Substantia nigra (tissue), 51 donors: ENCODE measurements at places on chromosomes 5 and 9.

- DNase-seq = no peak
Measured at GRCh38 chr5:14946815-14947620, 75.4 kb upstream of the ANKH start.

GRCh38 chr9:70642341-70642740 is 227.9 kb upstream of the KLF9 start:
- no peak for DNase-seq

DNA sequence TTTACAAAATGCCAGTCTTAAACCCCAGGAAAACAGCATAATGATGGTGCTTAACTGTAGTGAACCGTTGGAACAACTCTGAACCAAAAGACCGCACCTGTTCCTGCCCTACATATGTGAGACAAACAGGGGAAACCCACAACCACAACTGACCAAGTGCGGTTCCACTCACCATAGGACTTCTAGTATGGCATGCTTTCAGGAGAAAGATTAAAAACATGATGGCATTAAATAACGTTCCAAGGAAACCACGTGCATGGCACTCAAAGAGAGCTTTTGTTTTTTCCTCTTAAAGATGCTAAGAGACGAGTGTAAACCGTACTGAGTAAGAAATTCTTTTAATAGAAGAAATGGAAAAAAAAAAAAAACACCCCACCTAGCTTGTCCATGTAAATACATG is 119.8 kb downstream of the SSBP2 start:
- DNase-seq = no peak

GRCh38 chr5:102998224-102998623 is 121.7 kb downstream of the GIN1 start:
- no peak for DNase-seq

DNA sequence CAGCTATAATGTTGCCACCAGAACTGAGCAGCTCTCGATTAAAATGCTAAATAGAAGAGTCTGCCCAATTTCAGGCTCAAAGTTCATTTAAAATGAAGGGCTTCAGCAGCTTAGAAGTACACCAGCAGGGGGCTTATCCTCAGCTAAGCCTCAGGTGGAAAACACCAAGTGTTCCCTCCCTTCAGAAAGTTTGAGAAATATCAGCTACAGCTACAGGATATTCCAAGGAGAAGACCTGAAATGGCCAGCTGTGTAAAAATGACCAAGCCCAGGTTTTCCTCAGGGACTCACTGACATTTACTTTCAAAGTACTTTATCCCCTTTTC is 395.4 kb downstream of the DTWD2 start:
- DNase-seq = no peak

GRCh38 chr5:95403996-95404395 is 12.8 kb downstream of the FAM81B start:
- DNase-seq = no peak

- no peak for DNase-seq
Measured at GRCh38 chr9:136626740-136627642, 35.7 kb upstream of the EGFL7 start.

GRCh38 chr5:151451626-151452520 is 4.5 kb downstream of the SLC36A1 start:
- no peak for DNase-seq

GRCh38 chr5:115855959-115856358 is 14.2 kb downstream of the AP3S1 start:
- no peak for DNase-seq

DNA sequence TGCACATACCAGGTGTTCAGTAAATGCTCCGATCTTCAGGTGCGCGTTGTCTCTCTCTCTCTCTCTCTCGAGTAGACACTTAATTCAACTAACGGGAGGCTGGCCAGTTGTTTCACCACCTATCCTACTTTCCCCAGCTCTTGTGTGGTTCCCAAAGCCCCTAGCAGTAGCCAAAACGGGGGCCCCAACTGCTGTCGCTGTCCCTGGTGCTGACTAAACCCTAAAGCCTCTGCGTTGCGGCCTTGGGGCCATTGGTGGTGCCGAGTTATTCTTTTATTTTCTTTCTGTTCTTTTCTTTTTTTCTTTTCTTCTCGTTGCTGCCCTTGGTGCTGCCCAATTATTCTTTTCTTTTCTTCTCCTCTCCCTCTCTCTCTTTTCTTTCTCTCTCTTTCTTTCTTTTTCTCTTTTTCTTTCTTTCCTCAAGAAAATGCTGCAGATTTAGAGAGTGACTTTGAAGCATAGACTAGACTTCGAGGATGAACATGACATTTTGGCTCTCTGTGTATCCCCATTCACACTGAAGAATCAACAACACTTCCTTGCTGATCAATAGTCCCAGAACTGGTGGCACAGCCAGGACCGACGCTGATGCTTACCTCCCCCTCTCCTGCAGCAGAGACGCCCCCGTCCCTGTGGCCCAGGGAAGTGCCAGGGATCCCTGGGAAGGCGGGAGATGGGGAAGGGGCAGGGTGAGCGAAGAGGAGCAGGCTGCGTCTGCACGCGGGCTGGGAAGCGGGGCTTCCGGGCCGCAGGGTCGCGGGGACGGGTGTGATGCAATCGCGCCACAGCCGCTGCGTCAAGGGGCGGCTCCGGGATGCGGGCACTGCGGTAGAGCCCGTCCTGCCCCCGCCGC is at the start of gene FBLL1:
Gene FBLL1, plus strand, starts transcription at position 785 of the 853 bp plus-strand sequence. CDS start 200 bp downstream, outside the sequence.
- no peak for DNase-seq

DNA sequence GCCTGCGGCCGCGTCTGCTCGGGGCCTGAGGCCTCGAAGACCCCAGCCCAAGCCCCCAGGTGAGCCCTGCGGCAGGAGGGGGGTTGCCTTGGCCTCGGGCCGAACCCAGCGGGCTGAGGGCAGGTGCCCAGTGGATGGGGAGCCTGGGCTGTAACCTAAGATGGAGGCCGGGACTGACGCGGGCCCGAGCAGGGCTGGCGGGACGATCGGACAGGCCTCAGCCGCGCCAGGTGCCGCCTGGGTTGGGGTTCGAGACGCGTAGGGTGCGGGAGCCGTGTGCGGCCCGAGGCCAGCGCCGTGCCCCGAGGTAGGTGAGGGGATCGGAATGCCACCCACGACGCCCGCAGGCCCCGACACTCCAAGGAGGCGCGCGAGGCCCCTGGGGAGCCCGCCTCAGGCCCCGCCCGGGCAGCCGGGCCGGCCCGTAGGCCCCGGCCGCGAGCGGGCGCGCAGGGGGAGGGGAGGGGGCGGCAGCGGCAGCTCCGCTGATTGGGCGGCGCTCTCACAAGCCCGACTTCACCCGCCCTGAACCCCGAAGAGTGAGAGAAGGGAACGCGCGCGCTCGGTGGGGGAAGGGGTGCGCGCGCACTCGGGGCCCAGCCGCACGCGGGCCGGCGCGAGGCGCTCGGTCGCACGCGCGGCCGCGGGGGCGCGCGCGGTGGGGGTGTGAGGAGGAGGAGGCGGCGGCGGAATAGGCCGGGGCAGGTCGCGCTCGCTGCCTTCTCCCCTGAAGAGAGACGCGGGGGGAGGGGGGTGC is at the start of gene NSD1:
Gene NSD1, plus strand, starts transcription at position 678 of the 757 bp plus-strand sequence. CDS start 1,331 bp downstream, outside the sequence.
- peak; percentile 92 for DNase-seq

DNA sequence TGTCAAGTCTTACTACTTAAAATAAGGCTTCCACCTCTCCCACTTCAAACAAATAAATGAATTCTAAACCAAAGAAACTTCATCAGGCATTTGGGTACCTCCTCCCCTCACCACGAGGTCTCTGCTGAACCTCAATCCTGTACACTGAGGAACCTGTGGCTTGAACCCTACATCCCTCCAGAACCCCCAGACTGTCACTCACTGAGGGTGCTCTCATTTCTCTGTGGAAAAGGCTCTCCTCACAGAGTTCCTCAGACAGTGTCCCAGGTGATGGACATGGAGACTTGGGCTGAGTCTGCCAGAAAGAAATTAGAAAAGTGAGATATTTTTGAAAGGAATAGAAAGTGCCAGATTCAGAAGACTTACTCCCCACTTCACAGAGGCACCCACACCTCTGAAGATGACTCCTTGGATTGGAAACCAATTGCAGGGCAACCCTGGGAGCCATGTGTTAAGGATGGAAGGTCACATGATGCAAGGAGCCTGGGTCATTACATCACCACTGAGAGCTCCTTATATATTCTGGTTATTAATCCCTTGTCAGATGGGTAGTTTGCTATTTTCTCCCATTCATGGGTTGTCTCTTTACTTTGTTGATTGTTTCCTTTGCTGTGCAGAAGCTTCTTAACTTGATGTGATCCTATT is 19.8 kb downstream of the MLANA start:
- DNase-seq = no peak

GRCh38 chr9:113164536-113165300 is 13.9 kb downstream of the SLC31A2 start:
- peak; percentile 53 for DNase-seq

DNA sequence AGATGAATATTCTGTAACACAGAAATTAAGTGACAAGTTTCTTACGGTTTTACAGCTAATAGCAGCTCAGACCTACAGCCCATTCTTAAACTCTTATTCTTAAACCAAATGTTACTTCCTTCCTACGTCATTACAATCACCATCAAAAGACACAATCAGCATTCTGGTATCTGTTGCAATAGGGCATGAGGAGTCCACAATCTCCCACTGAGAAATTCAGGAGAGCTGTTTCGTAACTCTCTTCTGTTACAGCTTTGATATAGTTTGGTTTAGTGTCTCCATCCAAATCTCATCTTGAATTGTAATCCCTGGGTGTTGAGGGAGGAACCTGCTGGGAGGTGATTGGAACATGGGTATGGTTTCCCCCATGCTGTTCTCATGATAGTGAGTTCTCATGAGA is 163.4 kb downstream of the GAS1 start:
- DNase-seq = no peak

- no peak for DNase-seq
Measured at GRCh38 chr5:59445741-59446140, 447.8 kb downstream of the PDE4D start.

DNA sequence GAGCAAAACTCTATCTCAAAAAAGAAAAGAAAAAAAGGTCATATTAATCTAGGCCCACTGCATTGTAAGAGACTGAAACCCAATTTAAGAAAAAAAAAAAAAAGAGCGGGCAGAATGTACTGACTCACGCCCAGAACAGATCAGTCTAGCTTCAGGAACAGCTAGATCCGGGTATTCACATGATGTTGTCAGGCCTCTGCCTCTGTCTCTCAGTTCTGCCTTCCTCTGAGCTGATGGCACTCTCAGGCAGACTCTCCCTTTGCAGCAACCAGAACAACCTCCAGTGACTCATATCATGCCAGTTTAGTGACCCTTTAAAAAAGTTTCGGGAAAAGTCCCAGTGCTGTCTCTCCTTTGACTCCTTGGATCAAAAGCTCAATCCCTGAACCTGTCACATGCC is 53.0 kb downstream of the NEURL1B start:
- no peak for DNase-seq

DNA sequence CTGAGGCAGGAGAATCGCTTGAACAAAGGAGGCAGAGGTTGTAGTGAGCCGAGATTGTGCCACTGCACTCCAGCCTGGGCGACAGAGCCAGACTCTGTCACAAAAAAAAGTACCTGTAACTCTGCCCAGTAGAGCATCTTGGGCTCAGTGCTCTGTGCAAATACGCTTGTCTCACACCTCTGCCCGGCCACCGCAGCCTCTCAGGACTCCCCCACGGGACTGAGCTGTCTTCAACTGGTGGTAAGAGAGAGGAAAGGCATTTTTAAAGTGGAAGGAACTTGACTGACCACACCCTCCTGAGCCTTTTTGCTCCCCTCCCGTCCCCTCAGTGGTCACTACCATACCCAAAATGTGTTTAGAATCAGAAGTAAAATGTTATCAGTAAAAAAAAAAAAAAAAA is 174.3 kb upstream of the PIK3R1 start:
- DNase-seq = peak; percentile 7

DNA sequence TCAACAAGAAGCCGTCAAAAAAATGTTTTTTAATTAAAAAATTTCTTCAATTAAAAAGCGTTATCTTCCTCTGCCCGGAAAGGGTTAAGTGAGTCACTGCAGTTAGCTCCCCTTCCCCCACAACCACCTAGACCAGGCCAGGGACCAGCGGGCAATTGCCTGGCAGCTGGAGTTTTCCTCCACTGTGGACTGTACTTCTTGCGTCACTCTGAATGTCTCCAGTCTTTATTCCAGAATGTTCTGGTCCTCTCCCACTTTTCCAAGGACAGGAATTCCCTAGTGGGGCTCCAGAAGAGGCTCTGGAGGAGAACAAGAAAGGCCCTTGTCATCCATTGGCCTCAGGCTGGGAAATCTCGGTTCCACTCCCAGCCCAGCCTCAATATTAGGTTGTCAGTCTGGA is 114.0 kb downstream of the C9orf50 start:
- DNase-seq = no peak

DNA sequence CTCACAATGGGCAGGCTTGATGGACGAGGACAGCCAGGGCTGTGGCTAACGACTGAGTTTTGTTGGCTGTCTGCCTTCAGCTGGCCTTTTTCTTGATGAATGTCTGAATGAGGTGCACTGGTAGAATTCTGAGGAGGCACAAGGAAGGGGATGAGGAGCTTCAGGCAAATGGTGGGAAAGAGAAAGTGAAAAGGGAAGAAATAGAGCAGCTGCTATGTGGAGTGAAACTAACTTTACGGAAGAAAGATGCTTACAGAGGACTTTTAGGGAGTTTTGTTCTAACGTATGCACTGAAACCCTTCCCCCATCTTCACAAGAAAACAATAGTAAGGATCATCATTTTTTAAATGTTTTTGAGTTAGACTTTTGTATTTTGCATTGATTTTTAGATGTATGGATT is 45.3 kb downstream of the OR2K2 start:
- DNase-seq = no peak

GRCh38 chr9:104743376-104743985 is 4.0 kb upstream of the NIPSNAP3A start:
- no peak for DNase-seq

GRCh38 chr5:40540301-40540700 is 139.4 kb upstream of the PTGER4 start:
- no peak for DNase-seq

DNA sequence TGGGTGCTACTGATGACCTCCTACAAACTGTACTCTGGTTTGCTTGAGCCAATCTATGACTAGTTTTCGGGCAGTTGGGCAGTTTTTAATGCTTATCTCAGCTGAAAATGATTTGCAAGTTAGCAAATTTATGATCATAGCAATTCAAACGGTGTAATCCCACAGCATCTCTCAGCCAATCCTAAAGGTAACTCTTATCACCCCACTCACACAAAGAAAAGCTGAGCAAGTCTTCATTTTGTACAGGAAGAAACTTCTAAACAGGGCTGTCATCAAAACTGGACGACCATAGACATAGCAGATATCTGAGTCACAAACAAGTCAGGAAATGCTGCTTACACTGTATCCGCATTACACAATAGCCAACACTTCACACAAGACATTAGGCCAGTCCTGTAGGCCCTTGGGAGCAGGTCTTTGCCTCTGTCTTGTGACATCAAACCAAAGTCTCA is 2.6 kb upstream of the ENC1 start:
- no peak for DNase-seq

- DNase-seq = no peak
Measured at GRCh38 chr5:85929713-85930112, 688.0 kb upstream of the COX7C start.

- peak; percentile 59 for DNase-seq
Measured at GRCh38 chr5:43007246-43007910, 32.7 kb downstream of the ANXA2R start.
